Effector memory CD8-positive, alpha-beta T cell (primary cell): ENCODE measurements at places on chromosomes 6 and 20.

DNA sequence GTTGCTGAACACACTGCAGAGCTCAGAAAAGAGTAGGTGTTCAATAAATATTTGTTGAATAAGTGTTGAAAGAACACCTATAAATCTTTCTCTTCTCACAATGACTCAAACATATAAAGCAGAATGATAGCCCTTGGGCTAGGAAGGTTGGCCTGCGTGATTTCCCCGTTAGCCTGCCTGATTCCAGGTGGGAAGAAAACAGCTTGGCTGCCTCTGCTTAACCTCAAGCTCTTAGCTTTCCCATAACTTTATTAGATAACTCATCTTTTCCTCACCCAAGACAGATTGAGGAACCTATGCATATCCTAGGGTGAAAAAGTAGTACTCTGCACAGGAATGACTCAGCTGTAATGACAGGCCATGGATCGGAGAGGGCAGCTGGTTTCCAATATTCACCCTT, 300.3 kb upstream of the ID4 start:
- H3K36me3 ChIP-seq = no peaks in the 10 kb centered on the region
- H3K27me3 ChIP-seq = no peaks in the 10 kb centered on the region
- no peak overlapping the region for H3K4me3 ChIP-seq
- no peak for DNase-seq

DNA sequence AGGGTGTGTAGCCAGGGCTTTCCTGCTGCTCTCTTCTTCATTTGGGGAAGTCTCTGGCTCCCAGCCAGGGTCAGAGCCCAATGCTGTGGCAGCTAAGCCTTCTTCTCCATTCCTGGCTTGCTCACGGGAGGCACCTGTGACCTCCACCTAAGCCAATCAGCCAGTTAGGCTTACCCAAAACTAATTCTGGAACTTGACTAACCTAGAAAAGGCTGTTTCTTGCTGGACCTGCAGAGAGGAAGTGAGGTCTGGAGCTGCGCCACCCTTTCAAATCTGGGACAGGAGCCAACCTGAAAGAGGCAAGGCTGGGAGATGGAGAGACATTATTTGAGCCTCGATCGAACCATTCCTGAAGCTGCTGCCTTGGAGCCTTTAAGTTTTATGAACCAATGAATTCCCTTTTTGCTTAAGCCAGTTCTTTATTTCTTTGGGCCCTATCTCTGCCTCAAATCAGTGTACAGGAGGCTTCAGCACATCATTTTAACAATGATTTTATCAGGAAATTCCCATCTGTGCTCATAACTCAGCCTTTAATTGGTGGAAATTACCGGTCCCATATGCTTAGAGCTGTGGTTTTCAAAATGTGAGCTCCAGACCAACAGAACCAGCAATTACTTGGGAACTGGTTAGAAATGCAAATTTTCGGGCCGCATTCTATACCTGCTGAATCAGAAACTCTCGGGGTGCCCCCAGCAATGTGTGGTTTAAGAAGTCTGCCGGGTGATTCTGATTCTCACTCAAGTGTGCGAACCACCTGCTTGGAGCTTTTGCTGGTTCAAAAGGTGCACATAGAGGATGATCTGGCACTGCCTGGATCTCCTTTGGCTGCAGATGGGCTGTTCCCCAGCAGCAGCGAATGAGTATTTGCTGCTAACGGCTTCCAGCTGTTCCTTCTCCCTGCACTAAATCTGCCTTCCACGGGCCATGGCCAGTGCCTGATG, 97.4 kb upstream of the RNF24 start:
- DNase-seq = no peak
- no peak overlapping the region for H3K27ac ChIP-seq
- H3K36me3 ChIP-seq = no peaks in the 10 kb centered on the region
- H3K4me1 ChIP-seq = peaks cover 4% of the 10 kb centered on the region

GRCh38 chr20:33803921-33804337, 7.2 kb upstream of the CHMP4B start:
- H3K27me3 ChIP-seq = no peaks in the 10 kb centered on the region
- H3K4me3 ChIP-seq = no peak overlapping the region
- DNase-seq = no peak
- no peak overlapping the region for H3K27ac ChIP-seq
- no peaks in the 10 kb centered on the region for H3K36me3 ChIP-seq

- peak; percentile 21 for DNase-seq
- no peak overlapping the region for H3K27ac ChIP-seq
- H3K4me1 ChIP-seq = peaks cover 18% of the 10 kb centered on the region
Observed at GRCh38 chr6:390914-391558, 516 bp upstream of the IRF4 start.

GRCh38 chr20:13119583-13119982, 101.5 kb upstream of the ISM1 start:
- no peaks in the 10 kb centered on the region for H3K4me1 ChIP-seq
- peak; percentile 43 for DNase-seq
- H3K27me3 ChIP-seq = no peaks in the 10 kb centered on the region
- peaks cover 2% of the 10 kb centered on the region for H3K36me3 ChIP-seq

GRCh38 chr20:22833851-22834250, 201.3 kb upstream of the SSTR4 start:
- H3K4me3 ChIP-seq = no peak overlapping the region
- H3K36me3 ChIP-seq = no peaks in the 10 kb centered on the region
- no peak overlapping the region for H3K27ac ChIP-seq

GRCh38 chr6:921400-921799, 228.5 kb upstream of the EXOC2 start:
- H3K27ac ChIP-seq = no peak overlapping the region
- no peaks in the 10 kb centered on the region for H3K4me1 ChIP-seq
- no peaks in the 10 kb centered on the region for H3K36me3 ChIP-seq
- H3K27me3 ChIP-seq = peaks cover 30% of the 10 kb centered on the region
- no peak overlapping the region for H3K4me3 ChIP-seq

DNA sequence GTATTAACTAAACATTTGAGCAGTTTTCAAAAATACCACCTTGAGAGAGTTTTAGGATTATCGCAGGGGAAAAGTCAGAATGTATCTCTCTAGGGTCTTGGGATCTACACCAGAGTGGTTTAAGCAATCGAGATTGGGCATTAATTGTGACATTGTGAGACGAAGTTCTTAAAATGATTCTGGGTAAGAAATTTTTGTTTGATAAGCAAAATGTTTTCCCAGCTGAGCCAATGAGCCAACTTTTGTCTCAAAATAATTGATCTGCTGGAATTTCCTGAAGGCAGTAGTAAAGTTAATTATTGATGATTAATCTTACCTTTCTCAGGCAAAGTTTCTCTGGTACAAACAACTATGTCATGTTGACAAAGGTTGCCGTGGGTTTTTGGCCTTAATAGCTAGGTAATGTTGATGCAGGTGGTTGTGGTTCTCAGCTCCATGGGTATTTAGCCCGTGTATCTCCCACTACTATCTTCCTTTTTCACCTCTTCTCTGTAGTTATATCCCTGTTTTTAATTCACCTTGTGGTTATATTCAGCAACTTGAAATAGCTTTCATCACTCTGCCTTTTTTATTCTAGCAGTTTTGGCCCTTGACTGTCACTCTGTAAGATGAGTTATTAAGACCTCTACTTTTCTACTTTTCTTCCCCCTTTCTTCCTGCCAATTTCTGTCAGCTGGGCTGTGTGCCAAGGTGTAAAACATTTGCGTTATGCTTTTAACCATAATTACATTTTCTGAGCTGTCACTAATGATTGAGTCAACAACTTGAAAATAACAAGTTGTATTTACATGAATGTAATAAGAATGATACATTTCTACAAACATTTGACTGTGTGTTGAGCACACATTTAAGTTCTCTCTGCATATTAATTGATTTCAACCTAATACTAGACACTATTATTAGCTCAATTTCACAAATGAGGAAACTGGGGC, 368.3 kb upstream of the BTBD3 start:
- H3K4me1 ChIP-seq = no peaks in the 10 kb centered on the region
- H3K36me3 ChIP-seq = no peaks in the 10 kb centered on the region
- H3K4me3 ChIP-seq = no peak overlapping the region
- no peak overlapping the region for H3K27ac ChIP-seq
- DNase-seq = no peak

DNA sequence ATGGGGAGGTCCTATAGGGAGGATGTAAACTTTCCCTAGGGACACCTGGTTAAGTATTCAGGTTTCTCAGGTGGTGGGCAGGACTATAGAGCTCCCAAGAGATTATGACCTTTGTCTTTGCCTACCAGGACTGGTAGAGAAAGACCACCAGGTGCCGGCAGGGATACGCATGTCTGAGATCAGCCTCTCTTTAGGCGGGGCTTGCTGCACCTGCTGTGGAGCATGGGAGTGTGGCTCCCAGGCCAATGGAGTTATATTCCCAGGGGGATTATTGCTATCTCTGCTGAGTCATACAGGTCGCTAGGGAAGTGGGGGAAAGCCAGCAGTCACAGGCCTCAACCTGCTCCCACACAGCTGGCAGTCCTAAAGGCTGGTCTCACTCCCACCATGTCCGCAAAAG, 280.5 kb upstream of the MMS22L start:
- no peaks in the 10 kb centered on the region for H3K4me1 ChIP-seq
- DNase-seq = no peak
- H3K27ac ChIP-seq = no peak overlapping the region
- no peaks in the 10 kb centered on the region for H3K27me3 ChIP-seq
- no peak overlapping the region for H3K4me3 ChIP-seq

- no peak overlapping the region for H3K4me3 ChIP-seq
- no peaks in the 10 kb centered on the region for H3K27me3 ChIP-seq
- no peak overlapping the region for H3K27ac ChIP-seq
- H3K36me3 ChIP-seq = no peaks in the 10 kb centered on the region
- DNase-seq = no peak
Observed at GRCh38 chr6:75023634-75024033, 182.2 kb downstream of the COL12A1 start.

DNA sequence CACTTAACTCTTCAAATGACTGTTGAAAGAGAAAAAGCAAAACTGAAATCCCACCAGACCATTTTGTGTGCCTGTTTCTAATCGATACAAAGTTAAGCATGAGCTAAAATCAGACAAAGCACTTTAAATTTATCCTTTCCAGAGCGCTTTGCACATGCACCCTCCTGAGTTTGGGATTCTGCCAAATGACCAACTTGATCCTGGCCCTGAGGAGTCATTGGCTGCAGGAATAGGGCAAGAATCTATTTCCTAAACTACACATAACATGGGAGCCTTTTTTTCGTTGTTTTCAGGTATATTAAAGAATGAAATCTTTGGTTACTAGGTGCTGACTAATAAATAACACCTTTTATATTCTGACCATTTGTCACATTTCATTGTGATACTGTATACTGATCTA, 23.8 kb upstream of the MTHFD1L start:
- no peak overlapping the region for H3K4me3 ChIP-seq
- H3K27ac ChIP-seq = no peak overlapping the region
- no peaks in the 10 kb centered on the region for H3K4me1 ChIP-seq

GRCh38 chr6:43547222-43547621, 28.6 kb downstream of the XPO5 start:
- no peak for DNase-seq
- H3K36me3 ChIP-seq = peaks cover 61% of the 10 kb centered on the region
- peaks cover 9% of the 10 kb centered on the region for H3K4me1 ChIP-seq
- H3K4me3 ChIP-seq = no peak overlapping the region

GRCh38 chr6:33207552-33208090, 679 bp upstream of the RING1 start:
- H3K27me3 ChIP-seq = peaks cover 5% of the 10 kb centered on the region
- peak overlapping the region; percentile 96 for H3K27ac ChIP-seq
- peak overlapping the region; percentile 83 for H3K4me3 ChIP-seq
- no peak for DNase-seq

GRCh38 chr6:31042806-31043205, 32.5 kb downstream of the MUC22 start:
- H3K27ac ChIP-seq = no peak overlapping the region
- peaks cover 2% of the 10 kb centered on the region for H3K4me1 ChIP-seq
- no peak overlapping the region for H3K4me3 ChIP-seq
- H3K36me3 ChIP-seq = no peaks in the 10 kb centered on the region

- no peak for DNase-seq
- no peaks in the 10 kb centered on the region for H3K36me3 ChIP-seq
- H3K4me1 ChIP-seq = no peaks in the 10 kb centered on the region
- no peak overlapping the region for H3K27ac ChIP-seq
- H3K4me3 ChIP-seq = no peak overlapping the region
- no peaks in the 10 kb centered on the region for H3K27me3 ChIP-seq
Observed at GRCh38 chr6:162615016-162615705, 112.4 kb downstream of the PRKN start.

GRCh38 chr6:52925919-52926792, 16.7 kb upstream of the GSTA3 start:
- no peak for DNase-seq
- peaks cover 2% of the 10 kb centered on the region for H3K36me3 ChIP-seq
- no peak overlapping the region for H3K27ac ChIP-seq
- peaks cover 26% of the 10 kb centered on the region for H3K27me3 ChIP-seq

DNA sequence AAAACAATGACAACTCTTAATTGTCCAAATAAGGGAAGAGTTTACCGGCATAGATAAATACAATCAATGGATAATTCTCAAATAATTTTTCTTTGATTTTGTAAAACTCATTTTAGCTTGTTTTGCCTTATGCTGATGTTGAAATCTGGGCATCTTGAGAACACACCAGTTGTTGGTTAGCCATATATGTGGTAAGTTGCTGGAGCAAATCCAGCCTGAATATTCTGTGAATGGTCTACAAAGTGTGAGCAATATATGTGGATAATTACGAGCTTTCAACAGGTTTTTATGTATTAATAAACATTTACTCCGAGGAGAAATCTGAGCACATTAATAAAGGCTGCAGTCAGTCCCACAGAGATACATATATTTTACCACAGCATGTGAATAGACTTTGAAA, 423.6 kb downstream of the BCKDHB start:
- no peak for DNase-seq
- H3K27ac ChIP-seq = no peak overlapping the region
- no peaks in the 10 kb centered on the region for H3K27me3 ChIP-seq
- no peak overlapping the region for H3K4me3 ChIP-seq
- no peaks in the 10 kb centered on the region for H3K4me1 ChIP-seq
- no peaks in the 10 kb centered on the region for H3K36me3 ChIP-seq

- peaks cover 74% of the 10 kb centered on the region for H3K27me3 ChIP-seq
- no peak for DNase-seq
- no peaks in the 10 kb centered on the region for H3K36me3 ChIP-seq
- no peak overlapping the region for H3K27ac ChIP-seq
Observed at GRCh38 chr6:110490110-110490509, 13.7 kb upstream of the SLC22A16 start.

DNA sequence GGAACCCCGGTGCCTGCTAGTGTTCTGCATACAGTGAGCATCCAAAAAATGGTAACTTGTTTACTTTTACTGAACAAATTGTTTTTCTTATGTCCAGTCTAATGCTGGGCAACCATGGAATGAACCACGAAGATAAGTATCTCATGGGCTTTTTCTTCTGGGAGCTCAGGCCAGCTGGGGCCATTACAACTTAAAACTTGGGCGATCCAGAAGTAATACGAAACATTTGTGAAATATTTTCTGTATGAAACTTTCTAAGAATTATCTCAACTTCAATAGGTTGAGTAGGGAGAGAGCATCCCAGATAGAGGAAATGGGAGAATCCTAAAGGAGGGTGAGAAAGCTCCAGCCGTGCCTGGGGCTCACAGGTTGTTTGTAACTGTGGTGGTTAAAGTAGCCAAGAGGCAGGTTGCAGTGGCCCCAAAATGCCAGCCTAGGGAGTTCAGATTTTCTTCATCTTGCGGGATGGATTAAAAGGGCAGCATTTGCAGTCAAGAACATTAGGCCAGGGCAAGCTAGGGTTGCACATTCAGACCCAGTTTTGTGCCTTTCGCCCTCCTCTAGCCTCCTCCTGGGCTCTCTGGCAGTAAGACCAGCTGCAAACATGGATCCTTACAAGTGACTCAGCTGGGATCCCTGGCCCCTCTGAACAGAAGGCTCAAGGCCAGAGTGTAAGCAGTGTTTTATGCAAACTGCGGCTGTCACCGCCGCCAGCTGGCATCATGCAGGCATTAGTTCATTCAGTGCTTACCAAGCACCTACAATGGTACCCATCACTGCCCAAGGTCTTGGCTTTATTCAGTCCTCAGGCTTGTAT, 41.5 kb downstream of the ELMO2 start:
- no peak for DNase-seq
- H3K36me3 ChIP-seq = peaks cover 49% of the 10 kb centered on the region
- H3K27me3 ChIP-seq = no peaks in the 10 kb centered on the region
- H3K4me3 ChIP-seq = peak overlapping the region; percentile 90
